ENCODE measurements at places on chromosomes 4 and X. TPM values are rescaled to one million over a fixed set of nuclear protein-coding genes. Genes with fewer than 3 reads are reported as not detected.

Gene RP2
- 5.4 TPM for total RNA-seq

DNA sequence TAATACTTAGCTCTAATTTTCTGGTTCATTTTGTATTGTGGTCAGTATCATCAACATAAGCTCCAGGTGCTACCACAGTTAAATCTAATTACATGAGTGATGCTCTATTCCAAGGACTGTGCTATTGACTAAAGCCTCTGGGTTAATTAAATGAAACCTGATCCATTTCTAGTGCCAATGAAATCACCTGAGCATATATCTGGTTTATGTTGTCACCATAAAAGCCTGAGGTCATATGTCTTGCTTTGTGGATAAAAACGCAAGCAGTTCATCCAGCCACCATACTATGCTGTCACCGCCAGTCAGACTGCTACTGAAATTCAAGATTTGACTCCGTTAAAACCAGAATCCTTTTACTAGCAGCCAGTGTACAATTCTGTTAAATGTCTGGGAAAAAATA is 64.2 kb upstream of the ZNF518B start:
- no peak for DNase-seq

GRCh38 chr4:113978561-113979147 is 793 bp downstream of the ARSJ start:
- DNase-seq: peak; percentile 63

DNA sequence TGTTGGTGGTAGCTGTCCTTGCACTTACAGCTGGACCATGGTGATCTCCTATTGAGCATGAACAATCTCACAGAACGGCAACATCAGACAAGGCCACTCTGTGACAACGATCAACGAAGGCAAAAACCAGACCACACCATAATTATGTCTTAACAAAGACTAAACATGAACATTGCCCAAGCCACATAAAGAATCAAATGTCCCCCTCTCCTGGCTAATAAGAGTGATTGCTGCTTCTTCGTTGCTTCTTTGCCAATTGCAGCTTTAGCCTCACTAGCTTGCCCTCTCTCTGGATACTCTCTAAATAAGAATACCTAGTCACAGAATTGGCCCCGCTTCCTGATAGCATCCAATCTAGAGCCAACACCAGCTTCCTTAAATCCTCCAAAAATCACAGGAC is 41.5 kb upstream of the PGRMC1 start:
- no peak for DNase-seq

- DNase-seq: no peak
Observed at GRCh38 chr4:149211876-149212275, 603.8 kb downstream of the IQCM start.

DNA sequence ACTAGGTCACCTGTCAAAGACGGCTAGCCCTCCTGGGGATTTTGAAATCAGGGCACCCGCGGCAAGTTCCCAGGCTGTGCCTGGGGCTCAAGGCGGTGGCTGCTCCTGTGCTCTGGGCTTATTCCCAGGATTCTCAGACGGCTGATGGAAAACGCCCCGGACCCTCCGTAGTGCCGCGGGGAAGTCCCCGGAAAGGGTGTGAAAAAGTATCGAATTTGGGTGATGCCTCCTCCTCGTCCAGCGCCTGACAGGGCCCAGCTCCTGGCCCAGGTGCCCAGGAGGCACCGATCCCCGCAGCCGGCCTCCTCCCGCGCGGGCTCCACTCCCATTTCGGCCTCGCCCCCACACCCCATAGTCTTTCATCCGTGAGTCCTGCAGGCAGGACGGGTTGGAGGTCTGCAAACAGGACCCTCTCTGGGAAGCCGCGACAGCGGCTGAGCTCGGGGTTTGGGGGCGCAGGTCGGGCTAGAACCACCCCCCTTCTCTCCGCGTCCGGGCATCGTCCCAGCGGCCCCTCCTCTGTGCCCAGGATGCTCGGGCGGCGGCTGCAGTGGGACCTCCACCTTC is 1.1 kb upstream of the NSG1 start:
- no peak for DNase-seq

- DNase-seq: no peak
Observed at GRCh38 chr4:137966504-137966903, 275.6 kb downstream of the SLC7A11 start.

DNA sequence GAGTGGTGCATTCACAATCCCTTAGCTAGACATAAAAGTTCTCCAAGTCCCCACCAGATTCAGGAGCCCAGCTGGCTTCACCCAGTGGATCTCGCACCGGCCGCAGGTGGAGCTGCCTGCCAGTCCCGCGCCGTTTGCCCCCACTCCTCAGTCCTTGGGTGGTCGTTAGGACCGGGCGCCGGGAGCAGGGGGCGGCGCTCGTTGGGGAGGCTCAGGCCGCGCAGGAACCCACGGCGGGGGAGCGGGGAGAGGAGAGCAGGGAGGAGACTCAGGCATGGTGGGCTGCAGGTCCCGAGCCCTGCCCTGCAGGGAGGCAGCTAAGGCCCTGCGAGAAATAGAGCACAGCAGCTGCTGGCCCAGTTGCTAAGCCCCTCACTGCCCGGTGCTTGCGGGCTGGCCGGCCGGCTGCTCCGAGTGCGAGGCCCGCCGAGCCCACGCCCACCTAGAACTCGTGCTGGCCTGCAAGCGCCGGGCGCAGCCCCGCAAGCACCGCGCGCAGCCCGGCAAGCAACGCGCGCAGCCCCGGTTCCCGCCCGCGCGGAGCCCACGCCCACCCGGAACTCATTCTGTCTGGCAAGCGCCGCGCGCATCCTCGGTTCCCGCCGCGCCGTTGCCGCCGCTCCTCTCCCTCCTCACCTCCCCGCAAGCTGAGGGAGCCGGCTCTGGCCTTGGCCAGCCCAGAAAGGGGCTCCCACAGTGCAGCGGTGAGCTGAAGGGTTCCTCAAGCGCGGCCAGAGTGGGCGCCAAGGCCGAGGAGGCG is 153.5 kb downstream of the SLC7A11 start:
- no peak for DNase-seq

Gene SOX3
- total RNA-seq: not detected

DNA sequence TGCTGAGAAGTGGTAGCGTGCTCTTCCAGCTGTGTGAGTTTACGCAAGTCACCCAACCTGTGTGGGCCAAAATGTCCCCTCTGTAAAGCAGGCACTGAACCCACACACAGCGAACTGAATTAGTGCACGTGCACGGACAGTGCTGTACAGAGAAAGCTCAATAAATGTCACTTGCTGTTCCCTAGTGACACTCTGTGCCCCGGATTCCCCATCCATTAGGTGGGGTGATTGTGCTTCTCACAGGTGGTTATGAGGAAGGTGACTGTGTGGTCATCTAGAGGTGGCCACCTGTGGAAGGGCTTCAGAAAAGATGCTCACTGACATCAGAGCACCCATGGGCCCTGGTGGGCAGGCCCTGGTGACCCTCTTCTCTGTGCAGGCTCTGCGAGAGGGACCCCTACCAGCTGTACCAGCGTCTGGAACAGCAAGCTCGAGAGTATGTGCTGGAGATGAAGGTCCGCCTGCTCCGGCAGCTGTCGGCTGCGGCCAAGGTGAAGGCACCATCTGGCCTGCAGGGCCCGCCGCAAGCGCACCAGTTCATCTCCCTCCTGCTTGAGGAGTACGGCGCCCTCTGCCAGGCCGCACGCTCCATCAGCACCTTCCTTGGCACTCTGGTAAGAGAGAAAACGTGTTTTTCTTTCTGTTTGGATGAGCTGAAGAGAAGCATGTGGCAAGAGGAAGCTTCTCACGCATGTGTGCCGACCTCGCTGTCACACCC is 94.3 kb downstream of the FAM193A start:
- no peak for DNase-seq

- DNase-seq: peak; percentile 58
Observed at GRCh38 chr4:176791591-176792325, 964 bp downstream of the VEGFC start.

DNA sequence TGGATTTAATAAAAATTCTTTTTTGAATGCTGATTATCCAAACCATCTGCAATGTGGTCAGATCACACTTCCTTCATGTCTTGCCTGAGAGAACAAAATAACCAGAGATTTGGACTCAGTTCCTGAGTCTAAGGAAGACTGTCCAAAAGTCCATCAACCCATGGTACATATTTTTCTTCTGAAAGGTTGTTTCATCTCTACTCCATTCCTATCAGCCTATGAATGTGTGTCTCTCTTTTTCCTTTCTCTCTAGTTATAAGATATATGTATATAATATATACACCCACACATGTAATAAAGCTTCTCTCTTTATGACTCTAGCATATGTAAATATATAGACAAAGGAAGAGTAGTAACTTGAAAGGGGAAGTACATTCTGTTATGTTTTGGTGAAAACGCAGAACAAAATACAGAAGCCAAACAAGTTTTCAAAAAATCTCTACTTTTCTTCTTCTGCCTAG is 226.9 kb downstream of the ARHGAP24 start:
- no peak for DNase-seq

Gene ANOS1
- total RNA-seq: 4.3 TPM

GRCh38 chr4:128347175-128347868 is 59.7 kb upstream of the PGRMC2 start:
- DNase-seq: no peak

GRCh38 chrX:152960115-152960514 is 33.8 kb downstream of the PNMA5 start:
- DNase-seq: no peak

Gene CHRDL1
- 7.4 TPM for total RNA-seq

GRCh38 chrX:10989386-10989785 is 121.7 kb upstream of the HCCS start:
- DNase-seq: no peak

GRCh38 chr4:121738780-121739535 is 26.0 kb downstream of the SMIM43 start:
- DNase-seq: no peak

- DNase-seq: no peak
Observed at GRCh38 chr4:20761382-20761781, 61.1 kb downstream of the PACRGL start.

DNA sequence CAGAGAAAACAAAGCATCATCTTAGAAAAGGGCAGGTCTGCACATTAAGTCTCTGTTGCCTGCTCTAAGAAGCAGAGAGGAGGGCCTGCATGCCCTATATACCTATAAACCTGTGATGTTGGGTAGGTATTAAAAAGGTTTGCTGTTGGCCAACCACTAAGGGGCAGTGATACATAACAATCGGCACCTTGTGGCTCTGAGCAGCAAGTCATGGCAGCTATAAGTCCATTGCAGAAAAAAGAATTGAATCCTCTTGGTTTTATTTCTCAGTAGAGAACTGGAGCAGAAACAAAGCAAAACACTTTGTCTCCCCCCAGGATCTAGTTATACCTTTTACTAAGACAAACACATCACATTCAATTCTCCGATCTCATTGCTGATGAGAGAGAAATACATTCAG is 1364.4 kb downstream of the STIM2 start:
- no peak for DNase-seq

Gene CRMP1
- total RNA-seq: 0.91 TPM

DNA sequence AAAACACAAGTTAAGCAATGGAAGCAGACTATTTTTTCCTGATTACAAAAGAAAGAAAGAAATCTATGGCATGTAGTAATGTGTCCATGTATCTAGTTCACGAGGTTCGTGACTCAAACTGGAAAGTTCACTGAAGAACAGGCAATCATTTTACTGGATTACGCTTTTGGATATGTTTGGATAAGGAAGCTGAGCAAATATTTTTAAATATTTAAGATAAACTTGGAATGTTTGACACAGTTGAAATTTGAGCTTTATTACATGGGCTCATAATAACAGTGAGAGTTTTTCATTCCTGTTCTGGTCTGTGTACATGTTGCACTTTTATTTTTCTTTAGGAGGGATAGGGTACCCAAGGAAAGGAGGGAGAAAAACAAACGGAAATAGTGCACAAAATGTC is 244.2 kb upstream of the GK2 start:
- no peak for DNase-seq

DNA sequence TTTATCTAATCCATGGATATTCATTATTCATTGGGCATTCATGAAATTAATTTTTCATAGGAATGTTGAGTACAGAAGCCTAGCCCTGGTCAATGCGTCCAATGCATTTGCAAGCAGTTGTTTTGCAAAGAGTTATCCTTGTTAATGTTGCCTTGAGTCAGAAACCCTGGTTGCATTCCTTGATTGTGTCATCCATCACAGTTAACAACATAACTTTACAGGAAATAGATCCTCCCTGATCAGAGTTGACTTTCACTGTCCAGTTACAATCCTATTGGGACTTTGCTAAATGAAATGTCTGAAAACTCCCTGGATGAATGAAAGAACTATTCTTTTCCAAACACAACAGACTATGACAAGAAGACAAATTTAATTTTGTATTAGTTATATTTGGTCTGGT is 924.3 kb upstream of the SLIT2 start:
- no peak for DNase-seq

Gene CACNA1F
- total RNA-seq: 0.18 TPM

- DNase-seq: no peak
Observed at GRCh38 chr4:138308356-138308755, 66.2 kb upstream of the SLC7A11 start.

- DNase-seq: no peak
Observed at GRCh38 chrX:120677004-120677652, 47.3 kb upstream of the C1GALT1C1 start.

All from right cardiac atrium (tissue), 5 donors.